ENCODE measurements at places on chromosomes 6 and 20. TPM values are rescaled to one million over a fixed set of nuclear protein-coding genes. Genes with fewer than 3 reads are reported as not detected.

The RAB44 gene
- not detected for total RNA-seq

The FUCA2 gene
- total RNA-seq: 54.1 TPM

The FOXF2 gene
- not detected for total RNA-seq

- no peak overlapping the region for H3K27ac ChIP-seq
- H3K4me1 ChIP-seq: no peaks in the 10 kb centered on the region
- H3K36me3 ChIP-seq: no peaks in the 10 kb centered on the region
- DNase-seq: no peak
- H3K27me3 ChIP-seq: no peaks in the 10 kb centered on the region
- H3K4me3 ChIP-seq: no peak overlapping the region
Observed at GRCh38 chr20:62571669-62572344, 70.5 kb upstream of the SLCO4A1 start.

DNA sequence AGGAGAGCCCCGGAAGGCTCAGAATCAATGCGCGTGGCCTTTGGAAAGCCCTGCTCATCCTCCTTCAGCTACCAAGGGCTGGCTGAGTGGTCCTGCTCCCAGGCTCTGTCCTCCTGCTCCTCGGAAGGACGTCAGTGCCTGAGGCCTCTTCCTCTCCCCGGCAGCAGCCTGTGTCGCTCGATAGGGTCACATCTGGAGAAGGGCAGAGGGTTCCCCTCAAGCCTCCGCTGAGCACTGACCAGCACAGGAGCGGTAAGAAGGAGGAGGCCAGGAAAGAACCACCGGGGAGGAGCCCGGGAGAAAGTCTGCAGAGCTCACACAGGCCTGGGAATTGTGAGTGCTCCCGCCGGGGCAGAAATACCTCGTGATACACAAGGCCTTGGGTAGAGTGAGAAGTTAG, 21.2 kb downstream of the KIF25 start:
- no peak overlapping the region for H3K4me3 ChIP-seq
- H3K36me3 ChIP-seq: no peaks in the 10 kb centered on the region

DNA sequence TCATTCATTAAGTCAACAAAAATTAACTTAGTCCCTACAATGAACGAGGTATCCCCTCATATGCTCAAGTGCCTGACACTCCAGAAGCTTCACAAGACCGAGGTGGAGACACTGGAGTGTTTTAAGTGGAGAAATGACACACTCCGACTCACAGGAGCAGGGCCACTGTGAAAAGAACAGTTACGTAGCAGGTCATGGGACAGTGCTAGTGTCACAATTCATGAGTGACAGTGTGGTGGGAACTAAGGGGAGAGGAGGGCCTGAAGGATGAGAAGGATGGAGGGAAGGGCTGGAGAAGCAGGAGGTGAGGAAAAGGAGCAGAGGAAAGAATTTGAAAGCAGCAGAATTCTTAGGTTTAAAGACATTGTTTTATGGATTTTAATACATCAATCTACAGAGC, 1.3 kb upstream of the HLA-A start:
- no peaks in the 10 kb centered on the region for H3K36me3 ChIP-seq
- no peak overlapping the region for H3K27ac ChIP-seq
- no peak for DNase-seq
- no peaks in the 10 kb centered on the region for H3K27me3 ChIP-seq
- no peak overlapping the region for H3K4me3 ChIP-seq
- no peaks in the 10 kb centered on the region for H3K4me1 ChIP-seq

DNA sequence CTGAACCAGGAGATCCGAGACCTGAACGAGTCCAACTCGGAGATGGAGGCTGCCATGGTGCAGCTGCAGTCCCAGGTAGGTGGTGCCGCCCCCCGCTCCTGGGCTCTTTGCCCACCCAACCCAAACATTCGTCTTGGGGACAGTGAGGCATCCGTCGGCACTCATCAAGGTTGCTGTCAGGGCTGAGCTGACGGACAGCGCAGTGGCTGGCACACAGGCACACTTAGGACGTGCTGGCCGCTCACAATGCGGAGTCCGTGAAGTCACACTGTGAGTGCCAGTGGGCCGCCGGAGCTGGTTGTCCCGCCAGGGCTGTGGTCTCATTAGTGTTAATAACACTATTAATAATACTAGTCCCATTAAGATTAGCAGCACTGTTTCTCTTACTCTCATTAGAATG, 18.2 kb upstream of the PCMTD2 start:
- H3K36me3 ChIP-seq: no peaks in the 10 kb centered on the region
- H3K4me3 ChIP-seq: no peak overlapping the region
- no peaks in the 10 kb centered on the region for H3K27me3 ChIP-seq
- H3K4me1 ChIP-seq: no peaks in the 10 kb centered on the region
- no peak overlapping the region for H3K27ac ChIP-seq
